ENCODE measurements at places on chromosomes 5 and 9.
A peak's percentile ranks its signal among the peaks of the same experiment; 100 is the strongest.

DNA sequence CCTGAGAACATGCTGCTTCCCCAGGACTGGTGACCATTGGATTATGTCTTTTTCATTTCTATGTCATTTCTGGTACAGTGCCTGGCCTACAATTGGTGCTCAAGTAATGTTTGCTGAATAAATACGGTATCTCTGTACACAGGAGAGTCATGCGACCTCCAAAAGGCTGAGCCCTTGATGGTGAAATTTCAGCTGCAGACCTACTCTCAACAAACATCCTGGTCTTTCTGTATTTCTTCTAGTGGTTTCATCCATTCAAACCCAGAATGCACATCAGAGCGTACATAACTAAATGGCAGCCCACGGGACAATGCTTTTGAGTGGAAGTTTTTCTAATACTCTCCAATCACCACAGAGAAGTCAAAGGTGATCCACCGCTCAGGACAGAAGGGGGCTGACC lies 62.6 kb upstream of the RPS23 start:
- DNase-seq, result no peak

- DNase-seq, result no peak
These were observed 248.3 kb downstream of the FBXL7 start for GRCh38 chr5:15748266-15748665.

GRCh38 chr9:84315278-84315877 lies 25.2 kb downstream of the SLC28A3 start:
- peak; percentile 65 for DNase-seq

- peak; percentile 4 for DNase-seq
These were observed 70.4 kb downstream of the GADD45G start for GRCh38 chr9:89675058-89675742.

- no peak for DNase-seq
These were observed 181.4 kb upstream of the TBCA start for GRCh38 chr5:77957516-77957915.

- DNase-seq, result peak; percentile 97
These were observed 106.1 kb upstream of the CPEB4 start for GRCh38 chr5:173781816-173782670.

- peak; percentile 94 for DNase-seq
These were observed 1.4 kb downstream of the ATOSB start for GRCh38 chr9:35114113-35114839.

All from amniotic epithelial cell (primary cell).